ENCODE measurements at places on chromosomes 1 and 21.

DNA sequence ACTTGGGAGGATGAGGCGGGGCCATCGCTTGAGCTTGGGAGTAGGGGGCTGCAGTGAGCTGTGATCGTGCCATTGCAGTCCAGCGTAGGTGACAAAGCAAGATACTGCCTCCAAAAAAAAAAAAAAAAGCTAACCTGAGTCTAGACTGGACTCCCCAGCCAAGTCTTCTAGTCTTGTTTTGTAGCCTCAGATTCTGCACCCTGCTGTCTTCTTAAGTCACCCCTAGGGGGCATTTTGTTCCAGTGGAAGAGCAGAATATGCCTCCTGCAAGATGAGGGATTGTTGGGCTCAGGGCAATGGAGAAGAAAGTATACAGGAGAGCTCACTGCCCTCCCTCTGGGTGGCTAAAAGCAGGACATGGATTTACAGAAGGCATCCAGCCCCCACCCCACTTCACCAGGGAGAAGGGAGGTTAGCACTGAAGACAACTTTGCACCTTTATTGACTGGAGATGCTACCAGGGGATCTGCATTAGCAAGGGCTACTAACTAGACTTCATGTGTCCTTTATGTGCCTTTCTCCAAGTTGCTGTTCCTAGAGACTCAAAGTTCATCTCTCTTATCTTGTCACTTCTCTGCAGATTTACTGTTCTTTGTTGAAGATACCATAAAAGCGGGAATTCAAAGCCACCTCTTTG lies 15.3 kb upstream of the RNF187 start:
- H3K27ac ChIP-seq, result no peak overlapping the region
- peaks cover 3% of the 10 kb centered on the region for H3K4me1 ChIP-seq
- no peak overlapping the region for H3K4me3 ChIP-seq
- DNase-seq, result no peak
- H3K36me3 ChIP-seq, result no peaks in the 10 kb centered on the region

DNA sequence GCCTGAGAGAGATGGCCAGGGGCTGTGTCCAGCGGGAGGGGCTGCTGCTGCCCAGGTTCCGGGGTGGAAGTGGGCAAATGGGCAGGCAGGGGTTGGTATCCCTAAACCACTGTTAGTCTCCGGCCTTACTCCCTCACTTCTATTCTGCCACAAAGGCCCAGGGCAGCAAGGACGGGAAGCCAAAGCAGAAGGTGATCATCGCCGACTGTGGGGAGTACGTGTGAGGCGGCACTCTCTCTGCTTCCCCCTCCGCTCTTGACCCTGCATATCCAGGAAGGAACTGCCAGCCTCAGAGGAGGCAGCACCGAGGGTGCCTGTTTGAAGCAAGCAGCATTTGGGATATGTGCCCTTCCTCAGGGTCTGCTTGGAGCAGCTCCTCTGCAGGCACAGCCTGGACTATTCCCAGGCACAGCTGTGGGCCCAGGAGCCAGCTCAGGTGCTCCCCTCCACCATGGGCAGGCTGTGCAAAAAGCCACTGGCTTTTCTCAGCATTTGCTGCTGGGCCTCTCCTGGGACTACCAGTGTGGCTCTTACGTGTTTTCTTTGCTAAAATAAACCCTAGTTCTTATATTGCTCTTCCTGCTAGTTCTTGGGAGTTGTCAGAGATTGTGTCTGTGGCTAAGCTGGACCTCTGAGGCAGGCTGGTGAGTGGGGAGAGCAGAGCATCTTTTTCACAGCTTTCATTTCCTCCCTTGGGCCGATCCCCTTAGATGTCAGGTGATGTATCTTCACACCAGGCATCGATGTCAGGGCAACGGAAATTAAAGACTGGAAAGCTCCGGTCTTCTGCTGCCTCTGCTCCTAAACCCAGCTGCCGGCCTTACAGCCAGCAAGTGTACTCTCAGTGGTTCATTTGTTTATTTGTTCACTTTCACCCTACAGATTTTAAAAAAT lies 14.7 kb downstream of the PPIE start:
- H3K36me3 ChIP-seq, result peaks cover 3% of the 10 kb centered on the region
- H3K27me3 ChIP-seq, result peaks cover 6% of the 10 kb centered on the region
- H3K4me3 ChIP-seq, result no peak overlapping the region
- no peak for DNase-seq
- H3K4me1 ChIP-seq, result peaks cover 4% of the 10 kb centered on the region

DNA sequence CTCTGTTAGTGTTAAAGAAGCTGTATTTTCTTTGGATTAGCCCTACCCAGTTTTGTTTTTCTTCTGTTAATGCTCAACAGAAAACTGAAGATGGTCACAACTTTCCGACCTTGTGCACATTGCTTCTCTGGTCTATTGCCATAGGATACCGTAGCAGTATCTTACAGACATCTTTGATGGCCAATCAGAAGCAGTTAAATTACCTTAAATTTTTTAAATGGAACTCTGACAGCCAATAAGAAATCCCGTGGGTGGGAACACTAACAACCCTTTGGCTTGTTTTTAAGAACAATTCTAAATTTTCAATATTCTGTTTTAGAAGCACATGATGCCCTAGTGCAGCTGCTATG lies 17.2 kb downstream of the NFYC start:
- H3K4me1 ChIP-seq, result peaks cover 17% of the 10 kb centered on the region
- H3K36me3 ChIP-seq, result no peaks in the 10 kb centered on the region
- DNase-seq, result no peak
- H3K27ac ChIP-seq, result peak overlapping the region; percentile 98

- H3K4me1 ChIP-seq, result peaks cover 4% of the 10 kb centered on the region
- peaks cover 2% of the 10 kb centered on the region for H3K27me3 ChIP-seq
- H3K27ac ChIP-seq, result no peak overlapping the region
- DNase-seq, result no peak
- no peaks in the 10 kb centered on the region for H3K36me3 ChIP-seq
Measured at GRCh38 chr1:117642963-117643362, 37.1 kb downstream of the TENT5C start.

- no peaks in the 10 kb centered on the region for H3K36me3 ChIP-seq
- H3K27me3 ChIP-seq, result no peaks in the 10 kb centered on the region
- H3K27ac ChIP-seq, result no peak overlapping the region
- no peak for DNase-seq
- H3K4me1 ChIP-seq, result peaks cover 14% of the 10 kb centered on the region
Measured at GRCh38 chr1:87689487-87689886, 360.8 kb downstream of the LMO4 start.

DNA sequence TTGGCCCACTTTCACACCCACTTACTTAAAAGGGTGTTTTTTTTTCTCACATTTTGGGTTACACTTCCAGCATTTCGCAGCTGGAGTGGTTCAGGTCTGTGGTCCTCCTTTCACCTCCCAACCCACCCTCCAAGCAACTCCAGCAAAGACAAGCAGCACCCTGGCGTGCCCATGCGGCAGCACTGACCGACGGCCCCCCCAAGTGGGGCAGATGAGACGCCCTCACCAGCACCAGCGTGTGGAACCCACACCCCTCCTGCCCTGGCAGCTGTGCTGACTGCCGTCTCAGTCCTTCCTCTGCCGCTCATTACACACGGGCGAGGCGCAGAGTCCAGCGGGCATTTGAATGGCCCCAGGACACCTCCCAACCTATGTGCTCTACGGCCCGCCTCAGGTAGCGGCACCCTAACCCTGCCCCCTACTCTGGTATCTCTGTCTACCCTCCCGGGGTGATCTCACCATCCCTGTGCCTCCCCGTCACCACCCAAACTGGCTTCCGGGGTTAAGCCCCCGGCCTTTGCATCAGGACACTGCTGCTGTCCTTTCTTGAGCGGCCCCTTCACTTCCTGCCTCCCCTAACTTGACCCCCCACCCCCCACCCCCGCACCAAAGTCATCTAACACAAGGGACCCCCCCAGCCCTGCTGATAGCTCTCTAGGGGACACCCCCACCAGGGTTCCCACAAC lies 10.9 kb downstream of the LSS start:
- peaks cover 30% of the 10 kb centered on the region for H3K4me1 ChIP-seq
- H3K4me3 ChIP-seq, result no peak overlapping the region
- peaks cover 17% of the 10 kb centered on the region for H3K27me3 ChIP-seq
- peak overlapping the region; percentile 55 for H3K27ac ChIP-seq
- DNase-seq, result no peak

DNA sequence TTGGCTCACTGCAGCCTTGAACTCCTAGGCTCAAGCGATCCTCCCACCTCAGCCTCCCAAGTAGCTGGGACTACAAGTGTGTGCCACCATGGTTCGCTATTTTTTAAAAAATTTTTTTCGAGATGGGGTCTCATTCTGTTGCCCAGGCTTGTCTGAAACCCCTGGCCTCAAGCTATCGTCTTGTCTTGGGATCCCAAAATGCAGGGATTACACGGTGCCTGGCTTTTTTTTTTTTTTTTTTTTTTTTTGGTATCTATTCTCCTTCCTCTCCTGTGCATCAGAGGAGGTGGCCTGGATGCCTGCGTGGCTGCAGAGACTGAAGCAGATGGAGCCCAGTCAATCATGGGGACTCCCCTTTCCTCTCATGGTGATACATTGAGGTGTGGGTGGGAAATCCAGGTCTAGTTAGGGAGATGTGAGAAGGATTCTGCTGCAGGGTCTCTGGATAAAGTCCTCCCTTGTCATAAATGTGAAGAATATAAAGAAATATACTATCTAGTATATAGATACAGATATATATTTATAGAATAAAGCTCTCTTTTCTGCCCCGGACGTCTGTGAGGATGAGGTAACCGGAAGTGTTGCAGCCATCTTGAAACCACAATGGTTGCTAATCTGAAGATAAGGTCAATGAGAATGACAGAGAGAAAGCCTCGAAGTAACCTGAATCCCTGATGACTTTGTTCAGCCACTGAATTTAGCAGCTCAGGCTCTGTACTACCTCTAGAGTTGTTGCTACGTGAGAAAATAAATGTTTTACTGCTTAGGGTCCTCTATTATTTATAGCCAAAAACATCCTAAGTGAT lies 19.5 kb upstream of the RGSL1 start:
- H3K4me3 ChIP-seq, result no peak overlapping the region
- H3K4me1 ChIP-seq, result no peaks in the 10 kb centered on the region
- no peak overlapping the region for H3K27ac ChIP-seq

DNA sequence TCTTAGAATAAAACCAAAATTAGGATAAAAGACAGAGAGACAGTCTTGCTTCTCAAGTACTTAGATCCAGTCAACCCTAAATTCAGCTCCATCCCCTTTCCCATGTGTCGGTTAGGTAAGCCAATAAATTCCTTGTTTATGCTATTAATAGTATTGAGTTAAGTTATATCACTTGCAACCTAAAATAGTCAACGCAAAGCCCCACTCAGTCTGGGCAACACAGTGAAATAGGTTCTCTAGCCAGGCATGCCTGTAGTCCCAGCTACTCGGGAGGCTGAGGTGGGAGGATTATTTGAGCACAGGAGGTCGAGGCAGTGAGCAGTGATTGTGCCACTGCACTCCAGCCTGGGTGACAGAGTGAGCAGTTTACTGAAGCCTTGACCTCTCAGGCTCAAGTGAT lies 14.6 kb downstream of the TAF13 start:
- no peak overlapping the region for H3K4me3 ChIP-seq
- H3K27me3 ChIP-seq, result peaks cover 3% of the 10 kb centered on the region
- no peaks in the 10 kb centered on the region for H3K36me3 ChIP-seq
- H3K4me1 ChIP-seq, result no peaks in the 10 kb centered on the region
- DNase-seq, result no peak

DNA sequence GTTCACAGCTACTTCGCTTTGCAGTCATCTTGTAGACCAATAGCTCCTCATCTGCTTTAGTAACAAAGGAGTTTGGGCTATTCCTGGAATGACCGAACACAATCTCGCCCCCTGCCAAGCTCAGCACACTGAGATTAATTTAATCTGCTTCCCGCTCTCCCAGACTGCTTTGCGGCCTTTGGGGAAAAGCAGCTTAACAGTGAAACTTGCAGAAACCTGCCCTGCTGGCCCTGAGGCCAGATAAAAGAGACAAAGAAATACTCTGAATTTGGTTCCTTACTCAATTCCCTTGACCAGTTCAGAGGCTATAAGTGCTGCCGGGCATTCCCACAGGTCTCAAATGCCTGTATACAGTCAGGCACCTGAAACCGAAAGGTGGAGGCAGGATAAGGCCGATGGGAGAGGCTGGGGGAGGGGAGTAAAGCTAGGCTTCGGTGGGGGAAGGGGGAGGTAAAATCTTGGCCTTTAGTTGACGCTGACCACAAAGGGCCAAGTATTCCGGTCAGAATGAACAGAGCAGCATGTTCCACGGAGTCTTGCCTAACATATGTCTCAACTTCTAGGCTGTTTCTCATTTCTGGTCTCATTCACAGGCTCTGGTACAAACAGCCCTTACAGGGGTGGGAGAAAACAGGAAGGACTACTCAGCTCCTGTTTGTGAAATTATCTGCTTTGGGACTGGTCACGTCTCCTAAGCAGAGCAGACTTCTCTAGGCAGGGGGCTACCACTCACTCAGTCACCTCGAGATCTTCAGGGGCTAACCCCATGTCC lies 17.7 kb upstream of the A3GALT2 start:
- peaks cover 15% of the 10 kb centered on the region for H3K27me3 ChIP-seq
- no peak for DNase-seq
- H3K4me3 ChIP-seq, result peak overlapping the region; percentile 72
- peaks cover 84% of the 10 kb centered on the region for H3K4me1 ChIP-seq
- H3K27ac ChIP-seq, result peak overlapping the region; percentile 92
- H3K36me3 ChIP-seq, result no peaks in the 10 kb centered on the region

DNA sequence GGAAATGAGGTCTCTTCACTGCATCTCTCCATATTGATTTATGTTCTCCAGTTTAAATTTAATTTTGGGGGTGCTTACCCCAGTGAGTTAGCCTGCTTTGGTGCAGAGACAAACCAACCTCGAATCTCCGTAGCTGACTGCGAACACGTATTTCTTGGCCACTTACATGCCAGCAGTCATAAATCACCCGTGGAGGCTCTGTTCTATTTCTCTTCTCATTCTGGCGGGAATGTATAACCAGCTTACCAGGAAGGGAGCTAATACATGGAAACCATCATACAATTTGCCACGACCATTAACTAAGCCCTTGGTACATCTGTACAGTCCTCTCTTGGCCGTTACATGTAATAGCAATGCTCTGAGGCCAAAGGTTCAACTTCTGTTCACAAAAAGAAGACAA lies 148.0 kb downstream of the PLA2G4A start:
- peaks cover 19% of the 10 kb centered on the region for H3K4me1 ChIP-seq
- H3K4me3 ChIP-seq, result no peak overlapping the region
- H3K27ac ChIP-seq, result no peak overlapping the region
- no peak for DNase-seq
- no peaks in the 10 kb centered on the region for H3K36me3 ChIP-seq

DNA sequence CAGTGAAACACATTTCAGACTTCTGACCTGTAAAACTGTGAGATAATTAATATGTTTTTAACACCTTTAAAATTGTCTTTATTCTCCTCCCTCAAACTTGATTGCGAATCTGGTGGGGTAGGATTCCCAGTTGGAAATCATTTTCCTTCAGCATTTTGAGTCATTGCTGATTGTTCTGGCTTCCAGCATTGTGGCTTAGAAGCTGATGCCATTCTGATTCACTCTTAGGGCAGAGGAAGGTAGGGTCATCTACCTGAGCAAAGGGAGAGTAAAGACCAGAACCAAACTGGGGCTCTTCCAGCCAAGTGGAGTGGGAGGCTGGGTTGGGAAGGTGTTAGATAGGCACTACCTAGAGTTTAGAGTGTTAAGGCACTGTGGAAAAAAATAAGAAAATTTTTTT lies 61.2 kb downstream of the MPZL1 start:
- H3K36me3 ChIP-seq, result peaks cover 47% of the 10 kb centered on the region
- no peak for DNase-seq
- H3K27me3 ChIP-seq, result no peaks in the 10 kb centered on the region
- no peak overlapping the region for H3K27ac ChIP-seq
- H3K4me3 ChIP-seq, result no peak overlapping the region
- H3K4me1 ChIP-seq, result no peaks in the 10 kb centered on the region

Measured in glutamatergic neuron (in vitro differentiated cells).